ENCODE measurements at places on chromosomes 1 and 21.

GRCh38 chr1:174266991-174267612, 107.8 kb downstream of the RABGAP1L start:
- no peak for DNase-seq

DNA sequence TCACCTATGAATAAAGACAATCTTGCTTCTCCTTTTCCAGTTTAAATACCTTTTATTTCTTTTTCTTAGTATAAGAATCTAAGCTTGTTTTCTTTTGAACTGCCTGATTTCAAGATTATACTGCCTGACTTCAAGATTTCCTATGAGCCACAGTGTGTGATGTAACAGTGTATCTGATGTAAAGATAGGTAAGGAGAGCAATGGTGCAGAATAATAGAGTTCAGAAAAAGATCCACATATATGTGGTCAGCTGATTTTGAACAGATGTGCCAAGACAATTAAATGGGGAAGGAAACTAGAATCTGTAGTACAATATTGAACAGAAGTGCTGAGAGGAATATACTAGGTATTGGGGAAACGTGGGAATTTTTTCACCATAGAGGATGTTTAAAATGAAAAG, 21.0 kb downstream of the EXO1 start:
- no peak for DNase-seq

GRCh38 chr21:44299085-44299457, 782 bp upstream of the PFKL start:
- peak; percentile 4 for DNase-seq

DNA sequence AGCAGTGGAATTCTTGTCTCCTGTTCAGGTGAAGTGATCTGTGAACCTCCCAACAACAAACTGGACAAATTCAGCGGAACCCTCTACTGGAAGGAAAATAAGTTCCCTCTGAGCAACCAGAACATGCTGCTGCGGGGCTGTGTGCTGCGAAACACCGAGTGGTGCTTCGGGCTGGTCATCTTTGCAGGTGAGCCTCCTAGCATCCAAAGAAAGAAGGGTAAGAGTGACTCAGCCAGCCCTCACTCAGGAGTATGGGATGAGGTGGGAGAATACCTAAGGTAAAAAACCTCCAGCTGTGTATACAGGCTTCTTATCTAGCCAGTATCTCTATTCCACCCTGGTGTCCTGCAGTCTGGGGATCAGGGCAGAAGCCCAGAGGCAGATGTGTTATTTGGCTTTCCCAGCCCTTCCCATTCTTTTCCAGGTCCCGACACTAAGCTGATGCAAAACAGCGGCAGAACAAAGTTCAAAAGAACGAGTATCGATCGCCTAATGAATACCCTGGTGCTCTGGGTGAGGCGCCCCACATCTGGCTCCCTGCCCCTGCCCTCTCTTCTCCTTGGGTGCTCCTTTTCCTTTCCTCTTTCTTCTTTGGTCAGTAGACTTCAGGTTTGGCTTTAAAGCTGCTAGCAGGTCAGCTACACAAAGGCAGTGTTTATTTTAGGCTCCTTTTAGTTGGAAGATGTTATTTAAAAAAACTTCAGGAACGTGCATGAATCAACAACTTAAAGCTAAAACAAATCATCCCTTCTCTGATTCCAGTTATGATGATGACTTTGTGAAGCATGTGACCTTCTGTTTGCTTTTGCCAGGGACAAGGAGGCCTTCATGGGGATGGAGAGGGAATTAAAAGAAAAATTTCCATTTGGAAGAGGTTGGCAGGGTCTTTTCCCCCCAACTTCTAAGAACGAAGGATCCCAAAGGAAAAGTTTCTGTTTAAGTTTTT, 9.0 kb downstream of the ATP8B2 start:
- peak; percentile 68 for DNase-seq

DNA sequence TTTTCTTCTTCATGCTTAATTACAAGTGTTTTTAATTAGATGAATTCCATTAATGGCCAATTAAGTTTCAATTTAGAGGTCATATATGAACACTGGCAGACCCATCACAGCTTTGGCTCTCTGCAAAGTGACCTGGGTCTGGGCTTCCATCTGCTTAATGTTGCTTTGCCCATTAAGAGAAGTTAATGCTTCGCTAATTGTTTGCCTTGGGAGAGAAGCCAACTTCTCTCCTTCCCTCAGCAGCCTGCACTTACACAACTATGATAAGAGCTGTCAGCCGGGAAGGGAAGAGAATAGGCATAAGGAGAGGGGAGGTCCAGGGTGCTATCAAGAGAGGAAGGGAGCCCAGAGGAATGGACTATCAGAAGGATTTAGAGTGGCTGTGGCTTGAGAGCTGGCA, 29.0 kb upstream of the CCDC190 start:
- DNase-seq: no peak
